ENCODE measurements at places on chromosomes 2 and 18.
A peak's percentile ranks its signal among the peaks of the same experiment; 100 is the strongest.

DNA sequence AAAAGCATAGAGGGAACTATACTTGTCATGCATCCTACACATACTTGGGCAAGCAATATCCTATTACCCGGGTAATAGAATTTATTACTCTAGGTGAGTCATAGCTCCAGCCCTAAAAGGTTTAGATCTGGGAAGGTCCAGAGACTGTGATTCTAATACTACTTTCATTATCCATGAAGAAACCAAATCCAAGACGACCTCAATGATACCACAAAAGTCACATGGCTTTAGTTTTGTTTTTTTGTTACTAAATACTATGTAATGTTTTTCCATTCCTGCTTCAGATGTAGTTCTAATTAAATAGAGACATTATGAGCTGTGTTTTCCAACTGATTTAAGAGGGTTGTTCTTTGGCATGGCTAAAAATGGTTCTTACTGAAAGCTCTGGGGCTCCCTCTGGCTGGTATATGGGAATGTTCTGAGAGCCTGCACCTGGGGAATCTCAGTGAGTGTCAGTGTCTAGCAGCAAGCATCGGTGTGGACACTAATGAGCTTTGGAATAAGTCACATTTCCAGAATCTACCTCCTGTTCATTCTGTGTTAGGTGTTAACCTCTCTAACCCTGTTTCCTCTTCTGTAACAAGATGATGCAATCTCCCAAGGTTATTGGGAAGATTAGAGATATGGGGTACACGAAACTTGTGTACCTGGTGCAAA lies 20.5 kb upstream of the IL1RL2 start:
- DNase-seq, result no peak

GRCh38 chr2:9535177-9535576 lies 20.5 kb downstream of the ADAM17 start:
- DNase-seq, result no peak

GRCh38 chr2:232901736-232902578 lies 31.9 kb downstream of the SNORC start:
- DNase-seq, result no peak

DNA sequence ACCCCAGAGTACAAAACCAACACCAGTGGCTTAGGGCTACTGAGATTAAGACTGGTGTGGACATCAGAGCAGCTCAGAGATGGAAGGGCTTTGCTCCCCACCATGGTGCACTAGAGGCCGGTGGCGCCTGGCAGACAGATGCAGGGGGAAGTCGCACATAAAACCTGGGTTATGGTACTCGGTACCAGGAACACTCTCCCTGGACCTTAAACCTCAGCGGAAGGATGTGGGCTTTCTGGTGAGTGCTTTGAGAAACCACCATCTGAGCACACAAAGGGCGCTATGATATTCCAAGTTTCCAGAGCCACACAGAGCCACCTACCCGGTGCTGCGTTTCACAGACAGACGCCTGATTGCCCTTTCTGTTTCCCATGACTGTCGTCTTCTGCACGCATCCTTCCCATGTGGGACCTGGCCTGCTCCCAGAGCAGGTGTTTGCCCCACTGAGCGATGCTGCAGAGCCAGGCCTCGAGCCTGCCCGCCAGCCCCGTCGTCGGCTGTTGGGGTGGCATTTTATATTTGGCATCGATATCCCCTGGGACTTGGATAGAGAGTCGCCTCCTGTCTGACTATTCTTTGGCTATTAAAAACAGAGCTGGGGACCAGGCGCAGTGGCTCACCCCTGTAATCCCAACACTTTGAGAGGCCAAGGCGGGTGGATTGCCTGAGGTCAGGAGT lies 89.5 kb upstream of the ODC1 start:
- DNase-seq, result no peak

DNA sequence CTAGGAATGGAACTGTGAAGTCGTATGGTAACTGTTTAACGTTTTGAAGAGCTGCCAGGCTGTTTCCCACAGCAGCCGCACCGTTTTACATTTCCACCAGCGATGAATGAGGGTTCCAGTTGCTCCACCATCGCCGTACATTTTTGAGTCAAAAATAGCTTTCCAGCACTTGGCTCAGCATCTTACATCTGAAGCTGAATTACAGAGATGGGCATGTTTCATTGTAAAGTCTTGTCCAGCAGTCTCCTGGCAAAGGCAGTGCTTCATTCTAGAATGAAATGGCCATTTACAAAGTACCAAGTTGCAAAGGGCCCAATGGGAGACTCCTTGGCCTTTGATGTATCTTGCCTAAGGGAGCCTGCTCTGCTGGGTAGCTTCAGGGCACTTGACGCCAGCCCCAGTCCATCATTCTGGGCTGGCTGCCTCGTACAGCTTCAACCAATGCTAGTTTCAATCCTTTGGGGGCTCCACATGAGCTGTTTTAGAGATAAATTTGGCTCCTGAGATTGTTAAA lies 45.1 kb downstream of the ATIC start:
- peak; percentile 2 for DNase-seq

- no peak for DNase-seq
Measured at GRCh38 chr2:141766225-141766624, 364.6 kb downstream of the LRP1B start.

DNA sequence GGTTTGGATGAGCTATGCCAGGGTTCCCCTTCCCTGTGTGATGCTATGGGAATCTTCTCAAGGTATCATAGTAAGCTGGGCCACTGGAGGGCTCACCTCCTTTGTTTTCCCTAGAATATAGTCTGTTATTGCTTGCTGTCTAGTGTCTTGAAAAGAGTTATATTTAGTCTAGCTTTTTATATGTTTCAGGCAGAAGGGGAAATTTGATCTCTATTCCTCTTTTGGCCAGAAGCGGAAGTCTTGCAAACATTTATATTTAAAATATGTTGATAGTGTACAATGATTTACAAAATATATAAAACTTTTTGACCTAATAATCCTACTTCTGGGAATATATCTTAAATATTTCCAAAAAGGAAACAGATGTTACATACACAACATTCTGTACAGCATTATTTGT lies 260.7 kb downstream of the FHOD3 start:
- DNase-seq, result no peak

Measured in anterior cingulate cortex (tissue), 58 donors.